HepG2 (cell line): ENCODE measurements at places on chromosomes 7 and 10. TPM values are rescaled to one million over a fixed set of nuclear protein-coding genes. Genes with fewer than 3 reads are reported as not detected.

TRIM74 gene
- total RNA-seq: 0.88 and 1.4 TPM in 2 replicates

PIP gene
- total RNA-seq: not detected in 2 replicates

PLAC9 gene
- total RNA-seq: not detected in 2 replicates

NPC1L1 gene
- 3.8 and 4.8 TPM in 2 replicates for total RNA-seq

MACC1 gene
- 0.04 TPM in 1 of 2 replicates, not detected in the other for total RNA-seq
